GM23248 (cell line): ENCODE measurements at places on chromosomes 12 and 14.

DNA sequence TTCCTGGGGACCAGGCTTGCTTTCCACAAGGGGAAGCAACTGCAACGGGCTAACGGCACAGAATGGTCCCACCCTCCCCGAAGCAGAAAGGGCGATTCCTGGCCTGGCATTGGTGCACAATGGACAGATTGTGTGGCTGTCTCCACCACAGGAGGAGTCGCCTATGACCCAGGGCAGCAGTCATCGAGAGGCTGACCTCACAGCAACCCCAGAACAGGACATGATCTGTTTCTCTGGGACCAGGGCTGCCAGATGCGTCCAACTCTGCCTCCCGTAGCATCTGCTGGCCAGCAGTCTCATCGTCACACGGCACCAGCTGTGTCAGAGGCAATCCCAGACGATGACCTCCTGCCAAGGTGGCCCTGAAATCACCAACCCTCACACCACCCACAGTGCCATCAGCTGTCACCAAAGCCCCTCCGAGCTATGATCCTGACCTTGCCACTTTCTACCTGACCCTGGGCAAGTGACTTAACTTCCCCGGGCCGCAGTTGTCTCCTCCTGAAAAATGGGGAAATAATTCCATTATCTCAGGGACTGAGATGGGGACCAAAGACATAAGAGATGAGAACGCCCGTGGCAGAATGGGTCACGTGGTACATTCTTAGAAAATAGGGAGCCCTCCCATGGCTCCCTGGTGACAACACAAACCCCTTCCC, 86.7 kb downstream of the CHGA start:
- DNase-seq, result peak; percentile 80

- no peak for DNase-seq
Measured at GRCh38 chr12:132014915-132015280, 65.2 kb downstream of the EP400 start.

DNA sequence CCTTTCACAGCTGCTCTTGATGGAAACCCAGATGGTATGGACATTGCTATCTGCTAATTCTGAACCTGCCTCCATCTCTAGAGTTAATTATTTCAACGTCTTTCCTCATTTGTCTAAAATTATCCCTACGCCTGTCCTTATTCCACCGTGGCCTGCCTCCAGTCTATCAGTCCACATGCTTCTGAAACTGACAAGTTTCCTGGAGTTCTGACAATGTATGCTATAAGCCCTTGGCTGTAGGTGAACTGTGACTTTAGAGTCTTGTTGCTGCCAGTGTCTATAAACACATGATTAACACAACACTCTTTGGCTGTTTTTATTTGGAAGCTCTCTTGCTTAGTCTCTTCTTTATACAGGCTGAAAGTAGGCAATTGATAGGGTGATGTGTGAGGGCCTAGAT, 1052.9 kb downstream of the TMTC2 start:
- no peak for DNase-seq

DNA sequence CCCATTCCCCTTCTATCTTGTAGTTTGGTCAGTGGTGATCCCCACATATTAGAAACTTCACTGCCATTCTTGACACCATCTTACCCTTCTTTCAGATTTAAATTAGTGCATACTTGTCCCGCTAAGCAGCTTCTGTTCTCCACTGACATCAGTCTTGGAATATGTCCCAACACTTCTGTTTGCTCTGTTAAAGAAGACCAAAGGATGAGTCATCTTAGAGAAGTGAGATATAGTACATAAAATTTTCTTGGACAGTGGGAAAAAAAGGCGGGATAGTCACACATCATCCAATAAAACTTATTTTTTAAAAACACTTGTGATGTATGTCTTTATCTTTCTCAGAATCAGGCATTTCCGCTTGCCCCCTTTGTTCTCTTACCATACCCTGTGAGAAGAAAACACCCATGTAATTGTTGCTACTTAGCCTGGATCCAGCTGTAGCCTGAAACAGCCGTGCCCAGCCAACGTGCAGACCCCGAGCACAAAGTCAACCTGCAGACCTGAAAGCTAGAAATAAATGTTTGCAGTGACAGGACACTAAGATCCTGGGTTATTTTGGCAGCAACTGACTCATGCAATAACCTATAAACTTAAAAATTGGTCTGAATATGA, 100.1 kb upstream of the PDE3A start:
- peak; percentile 55 for DNase-seq

DNA sequence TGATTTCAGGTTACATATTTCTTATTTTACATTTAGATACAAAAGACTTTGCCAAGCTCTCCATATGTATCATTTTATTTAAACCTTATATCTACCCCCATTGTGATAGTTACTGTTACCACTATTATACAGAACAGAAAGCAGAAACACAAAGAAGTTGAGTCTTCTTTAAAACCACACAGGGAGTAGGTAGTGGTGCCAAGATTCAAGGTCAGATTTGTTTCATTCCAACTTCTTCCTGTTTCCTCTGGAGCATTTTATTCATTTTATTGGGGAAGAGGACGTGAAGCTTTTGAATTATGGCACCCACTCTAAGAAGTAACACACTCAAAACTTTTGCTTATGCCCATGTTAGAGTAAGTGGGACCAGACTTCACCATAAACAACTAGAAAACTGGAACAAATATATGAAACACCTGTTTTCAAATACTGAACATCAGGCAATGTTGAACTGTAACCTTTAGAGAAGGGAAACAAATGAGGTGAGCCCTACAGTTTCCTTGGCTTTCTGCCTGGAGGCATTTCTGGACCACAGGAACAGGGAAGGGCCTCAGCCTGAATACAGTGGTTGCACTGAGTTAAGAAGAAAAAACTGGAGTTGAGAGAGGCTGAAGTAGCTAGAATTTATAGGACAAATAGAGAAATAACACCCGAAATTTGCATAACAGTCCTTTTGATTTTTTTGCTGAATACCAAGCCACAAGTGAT, 160.4 kb upstream of the SSTR1 start:
- DNase-seq, result no peak

DNA sequence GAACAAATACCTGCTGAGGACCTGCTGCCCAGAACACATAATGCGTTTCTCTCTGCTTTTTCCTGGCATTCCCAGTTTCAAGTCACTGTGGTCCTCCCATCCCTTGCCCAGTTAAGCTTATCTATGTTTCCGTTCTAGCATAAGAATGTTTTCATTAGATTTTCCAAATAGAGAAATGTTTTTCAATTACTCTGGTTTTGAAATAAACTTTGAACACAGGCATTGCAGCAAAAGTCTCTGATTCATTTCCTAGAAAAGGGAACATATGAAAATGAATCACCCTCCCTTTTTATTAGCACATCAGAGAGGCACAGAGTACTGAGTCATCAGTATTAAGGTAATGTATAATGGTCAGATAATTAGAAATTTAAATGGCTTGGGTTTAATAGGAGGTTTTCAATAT, 201.1 kb upstream of the TMEM260 start:
- DNase-seq, result peak; percentile 87

DNA sequence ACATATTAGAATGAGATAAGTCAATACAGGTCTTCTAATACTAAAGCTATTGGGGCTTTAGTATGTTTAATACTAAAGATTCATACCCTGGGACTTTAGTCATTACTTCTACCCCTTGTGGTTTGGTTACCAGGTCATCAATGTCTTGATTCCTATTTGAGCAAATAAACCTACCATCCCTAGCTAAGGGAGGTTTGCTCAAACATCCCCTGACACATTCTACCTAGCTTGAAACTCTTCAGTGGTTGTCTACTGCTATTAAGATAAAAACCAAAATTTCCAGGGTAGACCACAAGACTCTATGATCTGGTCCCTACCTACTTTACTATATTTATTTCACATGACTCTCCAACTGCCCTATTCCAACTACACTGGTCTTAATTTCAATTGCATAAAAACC, 7.3 kb upstream of the C2CD5 start:
- no peak for DNase-seq
